ENCODE measurements at places on chromosomes 4 and X.

DNA sequence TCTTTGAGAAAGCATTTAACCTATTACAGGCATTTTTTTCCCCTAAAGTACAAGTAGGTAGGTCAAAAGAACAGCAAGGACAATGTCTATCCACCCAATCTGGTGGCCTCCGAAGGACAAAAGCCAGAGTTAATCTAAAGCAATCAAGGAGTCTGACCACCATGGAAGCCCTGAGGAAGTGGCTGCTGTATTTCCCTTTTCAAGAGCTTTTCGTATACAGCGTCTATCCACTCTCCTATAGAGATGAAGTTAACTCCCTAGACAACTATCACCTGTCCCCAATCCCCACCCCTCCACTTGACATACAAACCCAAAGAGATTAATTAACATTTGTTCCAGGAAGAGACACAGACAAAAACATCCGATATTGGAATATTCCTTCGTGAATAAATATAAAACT is 85.5 kb downstream of the SNCA start:
- peak; percentile 60 for DNase-seq

DNA sequence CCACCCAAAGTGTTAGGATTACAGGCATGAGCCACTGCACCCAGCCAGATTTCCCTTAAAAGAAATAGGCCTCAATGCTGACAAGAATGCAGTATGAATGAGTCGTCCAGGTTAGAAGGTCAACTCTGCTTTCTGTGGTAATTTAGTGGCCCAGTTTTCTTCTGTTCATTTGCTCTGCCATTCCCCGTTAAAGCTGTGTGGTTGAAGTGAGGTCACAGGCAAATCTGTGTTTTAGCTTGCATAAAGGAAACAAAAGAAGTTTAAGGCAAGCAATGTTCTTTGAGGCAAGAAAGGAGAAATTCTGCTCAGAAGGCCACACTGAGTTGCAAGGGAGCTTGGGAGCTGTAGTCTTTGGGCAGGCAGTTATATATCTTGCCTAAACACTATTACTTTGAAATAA is 176.8 kb downstream of the LARP7 start:
- DNase-seq = no peak

DNA sequence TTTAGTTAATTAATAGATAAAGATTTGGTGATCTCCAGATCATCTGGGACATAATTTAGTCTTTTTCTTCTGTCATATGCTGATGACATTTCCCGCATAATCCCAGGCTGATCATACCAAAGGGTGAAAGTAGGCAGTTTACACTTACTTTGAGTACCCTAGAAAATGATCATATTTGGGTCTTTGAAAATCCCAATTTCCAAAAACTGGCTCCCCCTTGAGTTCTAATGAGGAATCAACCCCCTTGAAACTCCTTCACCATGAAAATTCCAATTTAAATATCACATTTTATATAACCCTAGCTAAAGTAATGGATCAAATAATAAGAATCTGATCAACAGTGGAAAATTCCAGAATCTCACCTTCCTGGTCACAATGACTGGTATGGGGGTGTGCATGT is 223.4 kb downstream of the NAF1 start:
- DNase-seq = no peak

DNA sequence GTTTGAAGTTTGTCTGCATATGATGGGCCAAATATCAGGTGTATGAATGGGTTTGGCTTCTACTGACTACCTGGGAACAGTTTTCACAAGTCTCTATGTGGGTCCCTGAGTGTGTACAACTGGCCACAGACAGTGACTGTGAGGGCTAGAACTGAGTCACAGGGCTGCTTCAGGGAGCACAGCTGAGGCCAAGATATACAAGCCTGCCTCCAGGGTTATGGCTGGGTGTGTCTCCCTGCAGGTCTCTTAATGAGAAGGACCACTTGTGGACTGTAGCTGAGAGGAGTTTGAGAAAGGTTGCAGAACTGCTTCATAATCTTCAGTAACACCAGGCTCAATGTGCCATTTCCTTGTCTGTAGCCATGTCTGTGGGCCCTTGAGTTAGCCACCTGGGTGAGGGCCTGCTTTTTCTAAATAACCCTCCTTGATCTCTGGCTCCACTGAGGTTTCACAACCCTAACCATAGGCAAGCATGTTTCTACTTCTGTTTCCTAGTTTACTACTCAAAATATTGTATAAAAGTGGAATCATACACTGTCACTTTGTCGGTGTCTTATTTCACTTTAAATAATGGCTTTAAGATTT is 81.3 kb downstream of the ZNF732 start:
- no peak for DNase-seq

- no peak for DNase-seq
Observed at GRCh38 chr4:183392377-183392776, 52.1 kb upstream of the CDKN2AIP start.

DNA sequence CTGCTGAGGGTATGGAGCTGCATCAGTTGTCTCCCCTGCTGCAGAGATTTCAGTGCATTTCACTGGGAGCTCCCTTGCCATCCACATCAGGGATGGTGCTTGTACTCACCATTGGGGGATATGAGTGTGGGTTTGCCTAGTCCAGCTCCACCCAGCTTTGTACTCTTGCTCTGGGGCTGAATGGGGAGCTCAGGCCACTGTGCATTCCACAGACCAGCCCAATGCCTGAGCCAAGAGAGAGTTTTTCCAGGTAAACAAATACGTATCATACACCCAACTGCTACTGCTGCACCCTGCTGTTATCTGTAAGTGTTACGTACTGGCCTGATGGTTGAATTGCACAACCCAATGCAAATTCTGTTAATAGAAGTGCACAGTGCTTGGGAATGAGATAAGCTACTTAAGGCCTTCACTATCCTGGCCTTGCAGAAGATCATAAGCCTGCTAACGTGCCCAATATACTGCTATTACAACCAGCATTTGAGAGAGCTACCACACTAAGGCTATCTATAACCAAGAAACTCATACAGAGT is 205.0 kb upstream of the DMD start:
- DNase-seq = no peak

- DNase-seq = no peak
Observed at GRCh38 chr4:126081336-126081735, 766.6 kb downstream of the FAT4 start.

- DNase-seq = peak; percentile 88
Observed at GRCh38 chr4:124711471-124712371, 811 bp downstream of the ANKRD50 start.

Measured in NCI-H1417 (cell line).